ENCODE measurements at places on chromosomes 13 and 19.

- no peak for DNase-seq
These were observed 80.7 kb upstream of the WASF3 start for GRCh38 chr13:26476782-26477142.

- DNase-seq: no peak
These were observed 118.4 kb downstream of the GPC6 start for GRCh38 chr13:93345024-93345423.

GRCh38 chr19:55220525-55220924 lies 8.0 kb downstream of the TMEM86B start:
- DNase-seq: no peak

DNA sequence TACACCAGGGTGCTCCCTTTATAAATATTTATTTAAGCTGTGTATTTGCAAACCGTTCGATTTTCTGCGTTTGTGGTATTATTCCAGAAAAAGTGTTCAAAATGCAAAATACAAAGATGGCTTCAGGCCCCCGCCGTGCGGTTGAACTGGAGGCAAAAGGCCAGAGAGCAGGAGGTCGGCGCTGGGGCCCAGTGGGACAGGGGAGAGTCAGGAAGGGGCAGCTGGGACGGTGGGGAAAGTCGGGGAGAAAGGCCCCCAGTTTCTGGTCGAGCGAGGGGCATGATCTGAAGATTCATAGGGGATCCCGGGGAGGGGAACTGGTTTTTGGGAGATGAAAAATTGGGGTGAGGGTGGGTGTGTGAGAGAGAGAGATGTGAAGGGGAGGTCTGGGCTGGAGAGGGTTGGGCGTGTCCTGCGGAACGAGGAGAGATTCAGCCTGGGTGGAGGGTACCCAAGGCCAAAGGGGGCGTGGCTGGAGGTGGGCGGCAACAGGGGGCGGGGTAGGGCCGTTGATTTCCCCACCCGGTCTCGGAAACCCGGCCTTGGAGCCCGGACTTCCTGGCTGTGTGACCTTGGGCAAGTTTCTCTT lies 678 bp downstream of the ISOC2 start:
- DNase-seq: no peak

DNA sequence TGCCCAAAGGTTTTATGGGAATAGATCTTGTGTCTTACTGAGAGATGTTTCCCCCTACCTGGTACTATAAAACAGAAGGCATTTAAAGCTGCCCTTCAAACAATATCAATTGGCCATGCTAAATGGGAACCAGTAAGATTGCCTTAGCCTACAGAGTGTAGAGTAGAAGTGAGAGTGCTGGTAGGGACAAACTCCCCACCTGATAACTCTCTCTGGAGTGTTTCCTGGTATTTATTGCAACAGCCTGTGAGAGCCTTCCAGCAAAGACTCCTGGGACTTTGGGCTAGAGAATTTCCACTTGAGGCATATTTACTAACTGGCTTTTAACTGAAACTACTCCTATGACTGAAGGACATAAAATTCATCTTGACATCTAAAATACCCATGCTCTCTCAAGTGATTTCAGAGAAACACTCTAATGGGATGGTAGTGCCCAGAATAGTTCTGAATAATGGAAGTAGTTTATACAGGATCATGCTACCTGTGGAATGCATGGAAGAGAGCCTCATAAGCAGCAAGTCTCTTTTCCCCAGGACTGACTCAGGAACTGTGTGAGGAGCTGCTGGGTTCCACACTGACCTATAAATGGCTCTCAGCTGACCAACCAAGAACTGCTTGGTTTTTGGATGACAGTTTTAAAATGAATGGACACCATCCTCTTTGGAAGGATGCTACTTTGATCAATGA lies 132.7 kb upstream of the SLITRK5 start:
- no peak for DNase-seq

DNA sequence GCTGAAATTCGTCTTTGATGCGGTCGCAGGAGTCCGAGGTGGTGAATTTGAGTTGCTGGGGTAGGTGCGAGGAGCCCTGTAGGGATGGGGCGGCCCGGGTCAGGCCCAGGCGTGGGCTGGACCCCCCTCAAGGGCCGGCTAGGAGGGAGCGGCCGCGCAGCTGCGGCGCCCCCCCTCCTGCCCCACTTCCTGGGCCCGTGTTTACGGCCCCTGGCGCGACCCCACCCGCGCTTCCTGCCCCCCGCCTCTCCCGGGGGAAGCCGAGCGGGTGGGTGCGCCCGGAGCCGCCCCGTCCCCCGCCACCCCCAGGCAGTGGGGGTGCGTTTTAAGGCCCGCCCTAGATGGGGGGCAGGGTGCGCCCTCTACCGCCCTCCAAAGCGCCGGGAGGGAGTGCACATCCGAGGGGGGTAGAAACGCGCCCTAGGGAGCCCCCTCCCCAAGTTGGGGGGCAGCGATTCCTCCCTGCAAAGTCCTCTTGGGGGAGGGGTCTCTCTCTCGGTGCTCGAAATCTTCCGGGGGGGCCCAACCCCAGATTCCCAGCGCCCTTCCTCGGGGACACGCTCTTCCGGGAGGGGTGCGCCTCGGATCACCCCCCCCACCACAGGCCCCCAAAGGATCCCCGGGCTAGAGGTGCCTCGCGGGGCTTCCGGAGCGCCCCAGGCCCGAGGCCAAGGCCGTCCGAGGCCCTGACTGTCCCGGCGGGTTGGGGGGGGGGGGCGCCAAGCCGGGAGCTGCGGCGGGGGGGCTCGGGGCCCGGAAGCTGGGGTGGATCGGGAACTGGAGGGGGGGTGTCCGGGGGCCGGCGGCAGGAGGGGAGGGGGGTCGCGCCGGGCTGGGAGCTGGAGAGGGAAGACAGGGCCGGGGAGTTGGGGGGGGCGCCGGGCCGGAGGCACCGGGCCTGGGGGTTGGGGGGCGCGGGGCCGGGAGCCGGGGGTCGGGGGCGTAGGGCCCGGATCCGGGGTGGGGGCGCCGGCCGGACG lies 823 bp downstream of the TLE5 start:
- peak; percentile 84 for DNase-seq
